ENCODE measurements at places on chromosomes 12 and 14.

DNA sequence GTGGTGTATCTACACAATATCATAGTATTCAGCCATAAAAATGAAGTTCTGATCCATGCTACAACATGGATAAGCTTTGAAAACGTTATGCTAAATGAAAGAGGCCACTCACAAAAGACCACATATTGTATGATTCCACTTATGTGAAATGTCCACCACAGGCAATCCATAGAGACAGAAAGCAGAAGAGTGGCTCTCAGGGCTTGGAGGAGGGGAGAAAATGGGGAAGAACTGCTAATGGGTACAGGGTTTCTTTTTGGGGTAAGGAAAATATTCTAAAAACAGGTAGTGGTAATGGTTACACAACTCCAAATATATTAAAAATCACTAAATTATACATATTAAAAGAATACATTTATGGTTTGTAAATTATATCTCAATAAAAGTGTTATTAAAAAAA, 16.5 kb downstream of the SCNN1A start:
- DNase-seq = no peak

GRCh38 chr12:115337693-115338543, 653.9 kb upstream of the TBX3 start:
- DNase-seq = no peak

DNA sequence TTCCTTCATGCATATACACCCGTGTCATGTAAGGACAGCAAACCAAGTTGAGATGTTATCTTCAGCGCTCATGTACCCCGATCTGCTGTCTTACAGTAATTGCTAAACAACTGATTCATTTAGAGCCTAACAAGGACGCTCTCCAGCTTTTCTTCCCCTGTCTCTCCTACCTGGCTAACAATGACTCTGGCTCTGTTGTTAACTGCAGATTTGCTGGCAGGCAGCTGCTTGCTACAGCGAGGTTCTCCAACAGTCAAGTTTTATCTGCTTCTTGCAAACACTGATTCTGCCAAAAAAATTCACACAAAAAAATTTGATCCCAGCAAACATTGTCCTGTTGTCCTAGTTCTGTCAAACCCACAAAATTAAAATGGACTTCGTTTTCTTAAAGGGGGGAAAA, 101.6 kb downstream of the OTX2 start:
- no peak for DNase-seq

- no peak for DNase-seq
Measured at GRCh38 chr14:52354242-52354641, 40.1 kb downstream of the PTGER2 start.

- DNase-seq = no peak
Measured at GRCh38 chr12:111435661-111436201, 30.0 kb downstream of the SH2B3 start.

GRCh38 chr14:93912782-93913181, 14.4 kb upstream of the FAM181A start:
- no peak for DNase-seq

- no peak for DNase-seq
Measured at GRCh38 chr14:48323665-48324064, 648.3 kb upstream of the MDGA2 start.

- DNase-seq = no peak
Measured at GRCh38 chr12:806200-806791, 53.9 kb downstream of the WNK1 start.

GRCh38 chr12:124232654-124232987, 62.3 kb upstream of the RFLNA start:
- DNase-seq = no peak

GRCh38 chr14:75422169-75422568, 5.7 kb upstream of the JDP2 start:
- DNase-seq = peak; percentile 10

DNA sequence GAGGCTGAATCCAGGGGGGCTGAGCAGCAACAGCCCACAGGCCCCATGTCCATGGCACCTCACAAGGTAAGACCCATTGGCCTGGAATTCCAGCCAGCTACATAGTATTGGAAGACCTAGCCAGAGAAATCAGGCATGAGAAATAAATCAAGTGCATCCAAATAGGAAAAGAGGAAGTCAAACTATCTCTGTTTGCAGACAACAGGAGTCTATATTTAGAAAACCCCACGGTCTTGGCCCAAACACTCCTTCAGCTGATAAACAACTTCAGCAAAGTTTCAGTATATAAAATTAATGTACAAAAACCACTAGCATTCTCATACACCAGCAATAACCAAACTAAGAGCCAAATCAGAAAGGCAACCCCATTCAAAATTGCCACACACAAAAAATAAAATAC, 16.9 kb downstream of the PDE6H start:
- no peak for DNase-seq

DNA sequence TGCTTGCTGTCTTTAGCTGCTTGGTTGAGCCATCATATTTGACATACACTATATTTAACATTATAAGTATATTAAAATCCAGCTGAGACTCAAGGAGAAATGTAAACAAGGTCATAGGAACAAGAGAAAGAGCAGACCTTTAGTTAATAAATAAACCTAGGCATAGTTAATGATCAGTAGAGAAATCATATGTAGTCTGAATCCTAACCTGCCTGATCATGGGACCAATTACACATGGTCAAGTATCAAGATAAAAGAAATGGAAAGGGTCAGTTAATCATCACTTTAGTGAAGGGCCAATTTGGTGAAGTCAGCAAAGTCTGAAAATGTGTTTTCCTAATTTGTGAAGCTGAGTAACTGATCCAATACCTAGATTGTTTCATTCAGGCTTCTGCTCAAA, 7.5 kb downstream of the RNF212B start:
- DNase-seq = no peak

DNA sequence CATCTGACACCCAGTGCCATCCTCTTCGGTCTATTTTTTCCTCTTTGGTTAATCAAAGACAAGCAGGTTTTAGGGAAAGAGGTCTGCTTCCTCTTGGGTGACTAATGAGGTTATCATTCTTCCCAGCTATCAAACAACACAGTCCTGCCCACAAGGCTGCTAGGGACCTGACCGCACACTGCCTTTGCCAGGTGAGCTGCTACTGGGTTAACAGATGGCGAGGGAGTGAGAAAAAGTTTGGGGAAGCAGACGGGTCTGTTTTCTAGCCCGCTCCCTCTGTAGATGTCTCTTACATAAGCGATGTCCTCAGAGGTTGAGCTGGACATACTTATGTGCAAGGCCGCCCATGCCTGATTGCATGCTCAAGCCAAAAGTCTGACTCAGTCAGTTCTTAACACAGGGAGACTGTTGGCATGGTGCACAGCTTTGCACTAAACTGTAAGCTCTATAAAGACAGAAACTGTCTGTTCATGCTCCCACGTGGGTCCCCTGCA, 94.1 kb downstream of the SLC15A4 start:
- DNase-seq = no peak

- DNase-seq = no peak
Measured at GRCh38 chr12:65857840-65858239, 33.6 kb downstream of the HMGA2 start.

GRCh38 chr14:33386781-33387180, 448.1 kb downstream of the NPAS3 start:
- DNase-seq = no peak

All from activated T-cell treated with anti-CD3 and anti-CD28 coated beads for 48 hours (primary cell).